ENCODE measurements at places on chromosomes 12 and 14.

- no peak for DNase-seq
These were observed 798.5 kb upstream of the MDGA2 start for GRCh38 chr14:48473944-48474343.

DNA sequence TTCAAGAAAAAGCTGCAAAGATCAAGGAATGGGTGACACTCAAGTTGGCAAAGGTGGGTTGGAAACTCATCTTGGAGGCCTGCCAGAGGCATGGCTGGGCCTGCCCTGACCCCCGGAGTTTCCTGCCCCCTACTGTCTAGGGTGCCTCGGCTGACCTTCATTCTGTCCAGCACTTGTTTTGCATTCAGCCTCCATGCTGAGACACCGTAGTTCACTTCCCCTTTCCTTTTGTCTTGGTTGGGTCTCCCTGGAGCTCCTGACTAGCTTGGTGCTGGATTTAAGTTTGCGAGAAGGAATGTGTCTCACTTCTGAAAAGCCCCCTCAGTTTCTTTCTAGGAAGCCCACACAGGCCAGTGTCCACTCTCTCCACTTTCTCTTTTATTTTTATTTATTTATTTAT lies 26.5 kb downstream of the PLEKHH1 start:
- DNase-seq: no peak

DNA sequence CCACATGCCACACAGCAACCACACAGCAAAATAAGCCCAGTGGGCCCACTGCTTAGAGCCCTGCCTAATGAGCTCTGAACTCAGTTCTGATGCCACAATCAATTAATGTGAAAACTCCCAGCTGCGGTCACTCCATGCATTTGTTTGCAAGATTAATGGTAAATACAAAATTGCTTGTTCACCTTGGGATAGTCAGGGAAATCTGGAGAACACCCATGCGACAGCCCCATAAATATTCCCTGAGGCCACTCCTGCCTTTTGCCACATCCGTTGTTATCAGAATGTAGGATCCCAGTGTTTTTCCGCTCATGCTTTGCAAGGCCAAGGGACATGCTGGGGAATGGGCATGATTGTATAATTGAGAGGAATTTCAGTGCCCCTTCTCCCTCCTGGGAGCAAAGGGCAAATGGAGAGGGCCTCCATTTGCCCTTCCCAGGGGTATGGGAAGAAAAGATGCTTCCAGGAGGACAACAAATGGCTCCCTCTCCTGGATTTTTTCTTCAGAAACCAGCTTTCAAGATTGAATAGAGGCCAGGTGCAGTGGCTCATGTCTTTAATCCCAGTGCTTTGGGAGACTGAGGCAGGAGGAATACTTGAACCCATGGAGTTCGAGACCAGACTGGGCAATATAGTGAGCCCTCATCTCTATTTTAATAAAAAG lies 30.8 kb upstream of the CMKLR1 start:
- no peak for DNase-seq

GRCh38 chr12:50232771-50233209 lies 50.5 kb downstream of the LIMA1 start:
- DNase-seq: no peak

- DNase-seq: no peak
These were observed 11.0 kb upstream of the DHRS4 start for GRCh38 chr14:23942587-23942986.

DNA sequence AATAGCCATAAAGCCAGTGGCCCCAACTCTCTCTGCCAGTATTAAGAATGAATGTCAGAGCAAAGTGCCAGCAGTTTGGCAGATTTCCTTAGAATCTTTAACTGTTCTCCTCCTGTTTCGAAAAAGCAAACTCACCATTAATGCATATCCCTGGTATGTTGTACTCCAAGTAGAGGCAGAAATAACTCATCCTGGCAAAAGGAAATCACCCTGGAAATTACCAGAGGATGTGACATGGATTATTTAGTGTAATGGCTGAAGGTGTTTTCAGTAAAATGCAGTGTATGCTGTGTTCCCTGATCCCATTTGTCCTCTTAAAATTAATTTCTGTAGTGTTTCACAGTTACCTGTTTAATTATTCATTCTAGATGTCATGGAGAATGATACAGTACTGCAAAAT lies 105.3 kb downstream of the PDZRN4 start:
- no peak for DNase-seq

Measured in stimulated activated CD4-positive, alpha-beta T cell treated with anti-CD3 and anti-CD28 coated beads, Interleukin-1b, Interleukin-23, amount 100 ng/mL, for 1 hour (primary cell).